ENCODE measurements at places on chromosomes 4 and X. TPM values are rescaled to one million over a fixed set of nuclear protein-coding genes. Genes with fewer than 3 reads are reported as not detected.

The PLK4 gene
- total RNA-seq, result 1.7 TPM

DNA sequence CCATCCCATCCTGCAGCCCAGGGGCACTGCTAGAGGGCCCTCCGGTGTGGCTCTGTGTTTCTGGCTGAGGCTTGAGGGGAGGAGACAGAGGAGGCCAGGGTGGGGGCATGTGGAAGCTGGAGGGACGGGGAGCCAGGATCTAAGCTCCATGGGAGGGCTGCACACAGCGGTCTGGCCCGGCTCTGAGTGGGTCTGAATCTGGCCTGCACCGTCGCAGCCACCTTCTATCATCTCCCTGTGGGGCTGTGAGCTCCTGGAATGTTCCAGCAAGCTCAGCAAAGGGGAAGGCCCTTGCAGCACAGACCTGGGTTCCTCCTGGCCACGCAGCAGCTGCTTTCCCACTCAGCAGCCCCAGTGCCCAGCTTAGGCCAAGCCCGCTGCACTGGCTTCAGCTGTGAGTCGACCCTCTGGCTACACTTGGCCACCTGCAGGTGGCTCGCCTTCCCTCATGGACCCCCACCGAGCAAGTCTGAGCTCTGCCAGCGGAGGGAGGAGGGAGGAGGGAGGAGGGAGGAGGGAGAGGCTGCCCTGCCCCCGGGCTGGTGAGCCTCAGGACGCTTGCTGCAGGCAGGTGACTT, 5.3 kb downstream of the NKX1-1 start:
- peaks cover 39% of the 10 kb centered on the region for H3K4me1 ChIP-seq
- no peak overlapping the region for H3K4me3 ChIP-seq
- DNase-seq, result peak; percentile 52
- H3K36me3 ChIP-seq, result no peaks in the 10 kb centered on the region
- H3K27ac ChIP-seq, result no peak overlapping the region
- peaks cover 62% of the 10 kb centered on the region for H3K27me3 ChIP-seq

The FGG gene
- total RNA-seq, result not detected

GRCh38 chr4:173230062-173230461, 61.5 kb downstream of the GALNT7 start:
- no peaks in the 10 kb centered on the region for H3K4me1 ChIP-seq
- H3K36me3 ChIP-seq, result no peaks in the 10 kb centered on the region
- no peaks in the 10 kb centered on the region for H3K27me3 ChIP-seq
- H3K27ac ChIP-seq, result no peak overlapping the region
- DNase-seq, result no peak

DNA sequence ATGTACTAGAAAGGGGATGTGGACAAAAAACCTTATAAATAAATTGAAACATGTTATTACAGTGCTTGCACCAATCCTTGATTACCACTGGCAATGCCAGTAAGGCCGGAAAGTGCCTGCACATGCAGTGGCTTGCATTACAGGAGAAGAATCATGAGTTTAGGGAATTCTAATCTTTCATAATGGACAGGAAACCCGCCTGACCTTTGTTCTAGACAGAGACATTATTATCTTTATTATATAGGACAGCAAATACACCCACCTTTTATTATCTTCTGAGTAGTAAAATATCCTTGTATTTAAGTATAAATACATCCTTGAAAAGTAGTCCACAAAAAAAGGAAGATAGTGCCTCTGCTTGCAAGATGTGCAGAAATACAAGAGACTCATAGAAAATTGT, 379.9 kb upstream of the LCORL start:
- H3K4me3 ChIP-seq, result no peak overlapping the region
- no peaks in the 10 kb centered on the region for H3K27me3 ChIP-seq
- no peaks in the 10 kb centered on the region for H3K4me1 ChIP-seq
- no peak overlapping the region for H3K27ac ChIP-seq
- DNase-seq, result no peak

- peak within 1 kb of the TSS; percentile 46 for H3K4me3 ChIP-seq
- no peak within 1 kb of the TSS for H3K27ac ChIP-seq
- H3K36me3 ChIP-seq, result no peaks in the 10 kb centered on the region
Measured at GRCh38 chr4:47837908-47838294, at the start of gene CORIN. TSS of gene CORIN (minus strand) at chr4:47838067. CDS start at chr4:47837949, 118 bp downstream.

GRCh38 chrX:629230-630006, 1.2 kb upstream of the SHOX start:
- H3K27me3 ChIP-seq, result peaks cover 56% of the 10 kb centered on the region
- no peak overlapping the region for H3K4me3 ChIP-seq
- H3K27ac ChIP-seq, result no peak overlapping the region
- no peak for DNase-seq

The ARHGEF6 gene
- total RNA-seq, result 17.6 TPM

- H3K4me3 ChIP-seq, result no peak overlapping the region
- DNase-seq, result no peak
- no peaks in the 10 kb centered on the region for H3K4me1 ChIP-seq
- no peaks in the 10 kb centered on the region for H3K27me3 ChIP-seq
Measured at GRCh38 chrX:111376897-111377578, 35.0 kb downstream of the DCX start.

- DNase-seq, result no peak
- no peaks in the 10 kb centered on the region for H3K27me3 ChIP-seq
- H3K27ac ChIP-seq, result no peak overlapping the region
- no peaks in the 10 kb centered on the region for H3K4me1 ChIP-seq
- no peaks in the 10 kb centered on the region for H3K36me3 ChIP-seq
- H3K4me3 ChIP-seq, result no peak overlapping the region
Measured at GRCh38 chrX:129686422-129686948, 31.7 kb upstream of the APLN start.

DNA sequence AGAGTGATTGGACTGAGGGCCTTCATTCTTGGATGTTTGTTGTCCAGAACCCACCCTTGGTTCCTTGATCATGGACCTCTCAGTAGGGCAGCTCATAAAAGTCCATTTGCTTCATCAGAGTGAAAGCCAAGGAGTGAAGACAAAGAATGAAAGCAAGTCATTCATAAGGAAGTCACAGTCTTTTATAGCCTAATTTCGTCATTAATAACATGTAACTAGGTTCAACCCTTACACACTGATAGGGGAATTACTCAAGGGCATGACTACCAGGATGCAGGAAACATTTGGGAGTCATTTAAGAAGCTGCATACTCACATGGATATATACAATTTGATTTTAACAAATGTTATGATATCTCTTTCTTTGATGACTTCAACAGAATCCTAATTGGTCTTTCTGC, 95.2 kb downstream of the RPA4 start:
- no peak overlapping the region for H3K4me3 ChIP-seq
- H3K27ac ChIP-seq, result no peak overlapping the region
- no peaks in the 10 kb centered on the region for H3K36me3 ChIP-seq
- H3K4me1 ChIP-seq, result no peaks in the 10 kb centered on the region
- H3K27me3 ChIP-seq, result no peaks in the 10 kb centered on the region

DNA sequence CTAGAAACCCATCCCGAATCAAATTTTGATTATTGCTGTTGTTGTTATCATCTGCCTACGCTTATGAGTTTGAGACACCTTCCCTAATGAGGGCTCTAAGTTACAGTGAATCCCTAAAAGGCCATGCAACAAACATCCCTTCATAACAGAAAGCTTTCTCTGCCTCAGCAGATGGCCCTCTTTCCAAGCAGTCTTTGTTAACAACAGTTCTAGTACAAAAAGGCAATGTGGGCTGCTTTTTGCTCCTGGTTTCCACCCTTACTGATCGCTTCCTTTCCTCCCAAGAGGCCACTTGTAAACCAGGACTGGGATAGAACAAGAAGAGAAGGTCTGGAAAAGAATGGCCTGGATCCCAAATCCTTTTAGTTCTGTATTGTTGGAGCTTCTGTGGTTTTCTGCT, 24.2 kb downstream of the GPC4 start:
- H3K27me3 ChIP-seq, result no peaks in the 10 kb centered on the region
- no peak overlapping the region for H3K27ac ChIP-seq
- no peak for DNase-seq

DNA sequence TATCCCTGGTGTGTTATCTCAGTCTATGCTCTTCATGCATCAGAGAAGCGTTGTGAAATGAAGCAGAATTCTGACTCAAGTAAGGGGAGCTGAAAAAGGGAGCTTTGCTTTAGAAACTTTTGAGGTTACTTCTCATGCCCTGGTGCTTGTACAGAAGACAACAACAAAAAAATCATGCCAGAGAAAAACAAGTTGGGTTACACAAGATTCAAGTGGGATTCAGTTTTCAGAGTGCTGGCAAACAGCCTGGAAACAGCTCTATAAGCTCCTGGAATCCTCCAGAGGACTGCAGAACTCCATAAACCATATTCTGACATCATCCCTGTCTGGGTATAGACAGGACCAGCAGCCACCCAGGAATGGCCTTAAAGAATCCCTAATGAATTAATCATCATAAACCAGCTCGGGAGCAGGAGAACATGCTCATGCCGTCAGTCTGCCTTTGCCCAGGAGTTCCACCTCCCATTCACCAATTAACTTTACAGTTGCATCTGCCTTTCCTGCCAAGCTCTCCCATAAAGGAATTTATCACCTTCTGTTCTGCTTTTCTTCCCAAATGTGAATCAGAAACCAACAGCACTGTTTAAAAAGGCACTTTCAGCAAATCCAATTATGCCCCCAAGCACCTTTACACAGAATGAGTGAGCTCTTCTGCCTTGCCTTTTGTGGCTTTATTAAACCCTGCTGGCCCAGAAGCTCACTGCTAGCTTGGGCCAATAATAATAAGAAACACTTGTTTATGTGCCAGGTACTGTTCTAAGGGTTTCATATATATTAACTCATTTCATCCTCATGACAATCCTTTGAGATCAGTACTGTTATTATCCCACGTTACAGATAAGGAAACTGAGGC, 54.5 kb upstream of the FBXW7 start:
- no peak overlapping the region for H3K4me3 ChIP-seq
- peak; percentile 69 for DNase-seq
- H3K27me3 ChIP-seq, result no peaks in the 10 kb centered on the region
- H3K27ac ChIP-seq, result peak overlapping the region; percentile 70
- H3K36me3 ChIP-seq, result no peaks in the 10 kb centered on the region

- H3K27me3 ChIP-seq, result no peaks in the 10 kb centered on the region
- H3K27ac ChIP-seq, result no peak overlapping the region
- H3K36me3 ChIP-seq, result no peaks in the 10 kb centered on the region
- no peak overlapping the region for H3K4me3 ChIP-seq
- H3K4me1 ChIP-seq, result no peaks in the 10 kb centered on the region
Measured at GRCh38 chr4:129179276-129179675, 83.3 kb downstream of the C4orf33 start.

DNA sequence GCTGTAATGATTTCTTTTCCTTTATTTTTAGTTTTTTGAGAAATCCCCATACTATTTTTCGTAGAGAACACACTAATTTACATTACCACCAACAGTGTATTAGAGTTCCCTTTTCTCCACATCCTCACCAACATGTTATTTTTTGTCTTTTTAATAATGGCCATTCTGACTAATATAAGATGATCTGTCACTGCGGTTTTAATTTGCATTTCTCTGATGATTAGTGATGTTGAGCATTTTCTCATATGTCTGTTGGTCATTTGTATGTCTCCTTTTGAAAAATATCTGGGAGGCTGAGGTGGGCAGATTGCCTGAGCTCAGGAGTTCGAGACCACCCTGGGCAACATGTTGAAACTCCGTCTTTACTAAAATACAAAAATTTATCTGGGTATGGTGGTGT, 30.2 kb downstream of the SPINK2 start:
- no peak overlapping the region for H3K27ac ChIP-seq
- H3K36me3 ChIP-seq, result no peaks in the 10 kb centered on the region
- peaks cover 14% of the 10 kb centered on the region for H3K4me1 ChIP-seq
- H3K27me3 ChIP-seq, result no peaks in the 10 kb centered on the region

- no peak overlapping the region for H3K4me3 ChIP-seq
- no peak overlapping the region for H3K27ac ChIP-seq
- no peaks in the 10 kb centered on the region for H3K27me3 ChIP-seq
- H3K36me3 ChIP-seq, result no peaks in the 10 kb centered on the region
Measured at GRCh38 chr4:153962311-153963039, 173.6 kb upstream of the SFRP2 start.

Data from sigmoid colon (tissue), 7 donors.